ENCODE measurements at places on chromosomes 6 and 20. TPM values are rescaled to one million over a fixed set of nuclear protein-coding genes. Genes with fewer than 3 reads are reported as not detected.

The NINL gene
- 31.0 TPM for total RNA-seq

The MAP3K7 gene
- total RNA-seq: 28.8 TPM

The CCDC170 gene
- total RNA-seq: 0.82 TPM

The KCNG1 gene
- 3.0 TPM for total RNA-seq

The OSTM1 gene
- 165 TPM for total RNA-seq

The TFEB gene
- 6.8 TPM for total RNA-seq

The PLTP gene
- 66.9 TPM for total RNA-seq

The NOTCH4 gene
- total RNA-seq: 1.1 TPM

The BEND3 gene
- 1.9 TPM for total RNA-seq
